Eye (tissue), 1 donor: ENCODE measurements at places on chromosomes 1 and 21.

GRCh38 chr1:3135744-3136455 lies 66.9 kb downstream of the PRDM16 start:
- no peak for DNase-seq

DNA sequence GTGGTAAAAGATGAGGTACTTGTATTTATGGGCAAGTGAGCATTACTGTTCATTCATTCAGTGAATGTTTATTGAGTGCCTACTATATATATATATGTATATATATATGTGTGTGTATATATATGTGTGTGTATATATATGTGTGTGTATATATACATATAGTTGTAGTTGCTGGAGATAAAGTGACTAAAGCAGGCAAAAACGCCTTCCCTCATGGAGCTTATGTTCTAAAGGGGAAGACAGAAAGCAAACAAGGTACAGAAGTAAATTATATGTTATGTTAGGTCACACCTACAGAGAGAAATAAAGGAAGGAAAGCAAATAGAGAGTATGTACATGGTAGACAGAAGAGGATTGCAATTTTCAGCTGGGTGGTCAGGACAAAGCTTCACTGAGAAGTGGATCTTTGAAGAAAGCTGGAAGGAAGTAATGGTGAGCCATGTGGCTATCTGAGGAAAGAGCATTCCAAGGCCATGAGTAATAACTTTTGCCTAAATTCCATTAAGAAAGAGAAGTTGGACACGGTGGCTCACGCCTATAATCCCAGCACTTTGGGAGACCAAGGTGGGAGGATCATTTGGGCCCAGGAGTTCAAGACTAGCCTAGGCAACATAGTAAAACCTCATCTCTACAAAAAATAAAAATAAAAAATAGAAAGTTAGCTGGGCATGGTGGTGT lies 33.5 kb upstream of the KLF17 start:
- no peak for DNase-seq

GRCh38 chr1:9621032-9621431 lies 30.5 kb upstream of the PIK3CD start:
- no peak for DNase-seq

DNA sequence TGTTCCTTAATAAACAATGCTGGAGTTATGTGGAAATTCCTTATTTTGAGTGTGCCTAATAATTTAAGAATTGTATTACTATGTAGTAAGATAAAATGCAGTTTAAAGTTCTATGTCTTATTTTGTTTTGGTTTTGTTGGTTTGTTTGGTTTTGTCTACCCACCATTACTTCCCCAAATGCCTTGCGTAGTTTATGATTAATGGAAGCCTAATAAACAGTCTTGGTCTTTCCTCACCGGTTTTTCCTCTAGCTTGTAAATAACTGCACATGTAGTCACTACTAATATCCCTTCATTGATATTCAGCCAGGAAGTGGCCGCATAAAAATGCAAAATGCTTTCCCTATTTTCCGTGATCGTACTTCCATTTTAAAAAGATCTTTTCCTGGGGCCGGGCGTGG lies 2.9 kb downstream of the SDCCAG8 start:
- DNase-seq: no peak

GRCh38 chr1:109256085-109256484 lies 6.7 kb downstream of the CELSR2 start:
- DNase-seq: peak; percentile 30

- DNase-seq: no peak
Observed at GRCh38 chr21:46093668-46094400, 4.1 kb upstream of the COL6A2 start.

DNA sequence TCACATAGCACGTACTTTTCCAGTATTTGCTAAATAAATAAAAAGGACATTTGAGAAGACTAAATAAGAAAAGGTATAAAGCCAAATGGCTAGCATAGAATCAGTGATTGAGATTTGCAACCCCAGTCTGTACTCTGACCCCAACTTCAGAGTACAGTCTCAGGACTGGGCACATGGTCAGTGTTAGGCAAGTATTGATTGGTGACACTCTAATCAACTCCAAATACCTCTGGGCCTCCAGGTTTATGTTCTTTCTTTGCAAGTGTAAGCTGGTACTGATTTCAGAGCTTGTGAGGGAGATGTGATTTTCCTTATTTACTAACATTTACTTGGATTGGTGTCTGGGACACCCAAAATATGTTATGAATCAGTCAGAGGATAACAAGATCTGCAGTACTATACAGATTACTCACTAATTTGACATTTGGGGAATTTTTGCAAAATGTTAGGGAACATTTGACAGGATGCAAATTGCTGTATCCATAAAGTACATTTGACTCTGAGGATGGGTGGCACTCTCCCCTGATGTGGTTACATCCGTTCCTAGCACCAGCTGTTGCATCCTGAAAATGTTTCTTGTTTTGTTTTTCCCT lies 34.2 kb downstream of the LMO4 start:
- DNase-seq: no peak

GRCh38 chr1:61523893-61524605 lies 200.9 kb downstream of the TM2D1 start:
- DNase-seq: peak; percentile 34

DNA sequence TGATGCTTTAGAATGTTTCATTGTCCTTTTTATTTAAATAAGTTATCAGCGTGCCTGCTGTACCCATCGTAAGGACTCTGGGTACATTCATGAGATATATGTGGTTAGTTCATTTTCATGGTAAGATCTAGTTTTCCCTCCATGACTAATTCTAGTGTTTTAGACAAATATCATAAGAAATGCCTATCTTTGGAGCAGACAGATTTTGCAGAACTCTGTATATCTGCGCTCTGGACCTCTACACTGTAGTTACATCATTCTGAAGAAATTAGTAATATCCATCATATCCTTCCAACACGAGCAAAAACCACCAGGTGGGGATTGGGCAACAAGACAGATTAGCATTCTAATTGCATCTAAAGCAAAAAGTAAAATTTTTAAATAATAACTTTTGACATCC lies 499.2 kb downstream of the SETD4 start:
- no peak for DNase-seq

DNA sequence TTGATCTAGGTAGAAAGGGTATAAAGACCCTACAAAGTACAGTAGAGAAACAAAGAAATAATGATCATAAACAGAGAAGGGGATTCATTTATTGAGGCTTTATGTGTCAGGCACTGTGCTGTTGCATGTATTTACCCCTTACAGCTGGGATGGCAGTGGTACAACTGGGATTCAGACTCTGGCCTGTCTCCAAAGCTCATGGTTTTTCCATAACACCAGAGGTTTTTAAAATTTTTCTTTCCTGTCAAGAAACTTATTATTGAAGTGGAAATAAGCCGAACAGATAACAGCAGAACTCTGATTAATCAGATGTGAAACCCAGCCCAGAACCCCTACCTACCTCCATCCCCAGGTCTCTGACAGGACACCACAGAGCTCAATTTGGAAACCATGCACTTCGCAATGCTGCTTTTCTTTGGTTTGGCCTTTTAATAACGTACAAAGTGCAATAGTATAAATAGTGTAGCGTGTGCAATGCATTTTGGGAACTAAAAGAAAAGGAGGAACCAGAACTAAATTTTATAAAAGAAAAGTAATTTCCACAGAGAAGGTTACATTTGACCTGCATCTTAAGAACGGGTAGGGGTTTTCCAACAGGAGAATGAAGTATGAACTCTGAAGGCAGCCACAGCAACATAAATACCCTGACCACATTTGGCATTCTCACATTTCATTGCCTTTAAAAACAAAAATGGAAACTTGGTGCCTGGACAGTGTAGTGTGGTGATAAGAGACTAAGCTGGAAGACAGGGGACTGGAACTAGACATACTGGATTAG lies 92.0 kb upstream of the S1PR1 start:
- no peak for DNase-seq
